ENCODE measurements at places on chromosomes 13 and 19. TPM values are rescaled to one million over a fixed set of nuclear protein-coding genes. Genes with fewer than 3 reads are reported as not detected.

The CEACAM4 gene
- not detected for total RNA-seq

The ELSPBP1 gene
- not detected for total RNA-seq

The IGFLR1 gene
- 0.66 TPM for total RNA-seq

The NLRP4 gene
- under 0.01 TPM for total RNA-seq

The NAPSA gene
- total RNA-seq, result not detected

Data from placental pericyte (primary cell).